ENCODE measurements at places on chromosomes 4 and X.

DNA sequence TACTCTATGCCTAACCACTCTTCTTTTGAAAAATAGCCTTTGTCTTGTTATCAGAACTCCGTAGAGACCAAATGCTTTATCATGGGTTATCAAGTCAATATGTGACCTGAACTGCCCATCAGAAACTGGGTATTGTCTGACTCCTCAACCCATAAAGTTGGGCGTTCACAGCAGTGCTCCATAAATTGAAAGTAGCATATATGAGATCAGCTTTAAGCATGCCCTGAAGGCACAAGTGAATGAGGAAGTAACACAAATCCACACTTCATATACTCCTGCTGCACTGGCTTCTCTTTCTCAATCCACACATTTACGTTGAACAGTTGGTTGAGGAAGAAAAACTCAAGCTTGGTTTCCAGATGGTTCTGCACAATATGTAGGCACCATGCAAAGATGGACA, 1106.0 kb downstream of the STIM2 start:
- DNase-seq = no peak

DNA sequence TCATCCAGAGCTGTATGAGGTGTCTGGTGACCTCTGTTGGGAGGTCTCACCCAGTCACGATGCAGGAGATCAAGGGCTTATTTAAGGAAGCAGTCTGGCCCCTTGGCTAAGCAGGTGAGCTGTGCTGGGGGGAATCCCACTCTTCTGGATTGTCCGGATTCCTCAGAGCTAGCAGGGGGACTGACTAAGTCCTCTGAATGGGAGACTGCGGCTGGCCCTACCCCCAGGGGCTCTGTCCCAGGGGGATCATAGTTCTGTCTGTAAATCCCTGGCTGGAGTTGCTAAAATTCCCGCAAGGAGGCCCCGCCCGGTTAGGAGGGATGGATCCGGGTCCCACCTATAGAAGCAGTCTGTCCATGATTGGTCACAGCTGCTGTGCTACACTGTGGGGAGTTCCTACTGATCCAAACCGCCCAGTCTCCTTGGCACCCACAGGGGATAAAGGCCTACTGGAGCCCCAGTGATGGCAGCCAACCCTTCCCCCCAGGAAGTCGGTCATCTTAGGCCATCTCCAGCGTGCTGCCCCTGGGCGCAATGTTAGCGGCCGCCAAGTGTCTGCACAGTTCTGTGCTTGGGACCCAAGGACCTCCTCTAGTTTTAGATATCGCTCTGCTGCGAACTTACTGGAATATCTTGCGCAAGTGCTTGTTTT, 118.2 kb upstream of the KLF8 start:
- DNase-seq = no peak

DNA sequence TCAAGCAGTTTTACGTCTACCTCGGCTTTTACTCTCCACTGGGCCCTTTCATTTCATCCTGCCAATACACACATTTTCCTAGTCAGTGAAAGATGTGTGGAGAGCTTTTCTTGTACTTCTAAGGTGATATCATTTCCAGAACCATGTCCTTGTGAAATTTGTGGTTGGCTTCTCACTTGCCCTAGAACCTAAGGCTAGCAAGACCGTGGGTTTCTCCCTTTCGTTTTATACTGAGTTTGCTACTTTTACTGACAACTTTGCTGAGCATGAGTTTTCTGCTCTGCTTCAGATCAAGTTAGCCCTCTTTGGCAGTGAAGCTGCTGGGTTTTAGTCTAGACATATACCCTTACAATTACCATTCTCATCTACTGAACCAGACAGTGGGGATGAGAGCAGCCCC, 95.7 kb upstream of the FRMPD4 start:
- no peak for DNase-seq

GRCh38 chr4:6991771-6992557, 51.2 kb upstream of the TADA2B start:
- no peak for DNase-seq

GRCh38 chr4:48403358-48403757, 62.0 kb downstream of the SLAIN2 start:
- DNase-seq = no peak

- DNase-seq = no peak
Observed at GRCh38 chrX:39264023-39264422, 462.8 kb downstream of the MID1IP1 start.

GRCh38 chr4:4868040-4868757, 8.7 kb downstream of the MSX1 start:
- no peak for DNase-seq

- peak; percentile 32 for DNase-seq
Observed at GRCh38 chr4:98657531-98658286, 702 bp downstream of the TSPAN5 start.

GRCh38 chr4:2934813-2935761, 28.1 kb downstream of the NOP14 start:
- DNase-seq = peak; percentile 94

DNA sequence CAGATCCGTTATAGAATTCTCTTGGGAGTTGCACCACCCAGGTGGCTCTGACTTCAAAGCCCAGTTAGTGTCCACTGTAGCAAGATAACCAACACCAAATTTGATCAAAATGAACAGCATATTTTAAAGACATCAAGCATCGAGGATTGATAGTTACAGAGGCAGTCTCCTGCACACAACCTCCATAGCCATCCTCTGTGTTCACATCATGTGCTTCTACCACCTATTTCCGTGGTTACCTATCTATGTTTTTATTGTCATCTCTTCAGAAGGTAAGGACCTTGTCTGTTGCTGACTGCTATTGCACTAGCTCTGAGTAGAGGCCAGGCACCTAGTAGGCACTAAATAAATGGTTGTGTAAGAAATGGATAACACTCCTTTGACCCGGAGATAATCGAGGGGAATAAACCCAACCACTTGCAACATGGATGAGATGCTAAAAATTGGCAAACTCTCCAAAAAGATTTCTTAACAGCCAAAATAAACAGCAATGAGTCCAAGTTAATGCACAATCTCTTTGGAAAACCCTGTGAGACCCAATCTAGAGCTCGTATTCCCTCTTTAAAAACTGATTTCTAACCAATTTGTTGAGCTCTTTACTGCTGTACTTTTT, 14.7 kb upstream of the C1QTNF7 start:
- DNase-seq = no peak

DNA sequence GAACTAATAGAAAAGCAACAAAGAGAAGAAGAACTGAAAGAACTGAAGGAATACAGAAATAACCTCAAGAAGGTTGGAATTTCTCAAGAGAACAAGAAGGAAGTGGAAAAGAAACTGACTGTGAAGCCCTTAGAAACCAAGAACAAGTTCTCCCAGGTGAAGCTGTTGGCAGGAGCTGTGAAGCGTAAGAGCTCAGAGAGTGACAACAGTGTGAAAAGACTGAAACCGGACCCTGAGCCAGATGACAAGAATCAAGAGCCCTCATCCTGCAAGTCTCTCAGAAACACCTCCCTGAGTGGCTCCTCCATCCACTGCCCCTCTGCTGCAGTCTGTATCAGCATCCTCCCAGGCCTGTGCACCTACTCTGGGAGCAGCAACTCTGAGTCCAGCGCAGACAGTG, 8.4 kb upstream of the FHDC1 start:
- no peak for DNase-seq

DNA sequence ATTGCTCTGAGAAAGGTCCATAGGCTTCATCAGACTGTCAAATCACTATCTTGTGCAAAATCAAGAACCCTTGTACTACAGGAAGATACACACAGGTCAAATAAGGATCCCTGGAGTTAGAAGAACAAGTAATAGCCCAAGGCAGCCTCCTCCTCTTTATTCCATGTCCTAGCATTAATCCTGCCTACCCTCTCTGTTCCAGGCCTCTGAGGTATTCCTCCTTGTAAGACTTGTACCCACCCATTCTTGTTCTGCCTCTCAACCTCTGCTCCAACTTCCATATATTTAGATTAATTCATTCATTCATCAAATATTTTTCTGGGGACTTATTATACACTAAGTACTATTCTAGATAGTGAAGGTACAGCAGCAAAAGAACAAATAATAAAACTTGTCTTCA, 10.4 kb upstream of the PLK4 start:
- no peak for DNase-seq

- no peak for DNase-seq
Observed at GRCh38 chr4:17550549-17550948, 26.4 kb upstream of the LAP3 start.

GRCh38 chr4:1713003-1713851, 1.1 kb upstream of the SLBP start:
- no peak for DNase-seq

DNA sequence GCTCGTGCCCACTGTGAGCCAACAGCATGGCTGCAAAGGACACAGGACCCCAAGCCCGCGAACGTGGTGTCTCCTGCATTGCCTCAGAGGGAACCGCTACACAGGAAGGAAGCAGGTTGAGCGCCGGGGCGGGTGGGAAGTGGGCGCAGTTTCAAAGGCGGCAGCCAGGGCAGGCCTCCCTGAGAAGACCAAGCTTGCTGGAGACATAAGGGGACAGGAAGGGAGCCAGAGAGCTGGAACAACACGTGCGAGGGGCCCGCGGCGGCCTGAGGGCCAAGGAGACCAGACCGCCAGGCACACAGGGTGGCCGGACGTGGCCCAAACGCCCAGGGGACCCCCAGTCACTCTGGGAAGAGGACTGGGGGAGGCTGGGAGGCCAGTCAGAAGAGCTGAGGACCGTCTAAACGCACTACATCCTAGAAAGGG, 32.0 kb downstream of the CTBP1 start:
- peak; percentile 71 for DNase-seq

GRCh38 chrX:15601932-15602331, 1.2 kb upstream of the ACE2 start:
- DNase-seq = no peak

DNA sequence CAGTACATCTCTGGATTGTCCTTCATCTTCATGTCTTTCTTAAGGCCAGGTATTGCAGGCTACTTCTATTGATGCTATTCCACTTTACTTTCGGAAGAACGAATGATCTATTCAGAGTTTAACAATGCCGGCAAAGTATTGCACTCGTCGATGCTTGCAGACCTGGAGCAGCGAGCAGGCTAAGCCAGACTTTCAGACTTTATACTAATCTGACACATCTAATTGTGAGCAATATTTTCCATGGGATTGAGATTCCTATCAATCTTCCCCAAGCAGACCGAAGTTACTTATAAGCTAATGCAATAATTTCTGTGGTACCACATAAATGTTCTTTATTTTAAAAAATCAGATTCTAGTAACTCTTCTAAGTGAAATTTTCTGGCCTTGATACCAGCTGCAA, 1.6 kb downstream of the EMCN start:
- no peak for DNase-seq

- no peak for DNase-seq
Observed at GRCh38 chr4:155305619-155306018, 71.1 kb downstream of the MAP9 start.

DNA sequence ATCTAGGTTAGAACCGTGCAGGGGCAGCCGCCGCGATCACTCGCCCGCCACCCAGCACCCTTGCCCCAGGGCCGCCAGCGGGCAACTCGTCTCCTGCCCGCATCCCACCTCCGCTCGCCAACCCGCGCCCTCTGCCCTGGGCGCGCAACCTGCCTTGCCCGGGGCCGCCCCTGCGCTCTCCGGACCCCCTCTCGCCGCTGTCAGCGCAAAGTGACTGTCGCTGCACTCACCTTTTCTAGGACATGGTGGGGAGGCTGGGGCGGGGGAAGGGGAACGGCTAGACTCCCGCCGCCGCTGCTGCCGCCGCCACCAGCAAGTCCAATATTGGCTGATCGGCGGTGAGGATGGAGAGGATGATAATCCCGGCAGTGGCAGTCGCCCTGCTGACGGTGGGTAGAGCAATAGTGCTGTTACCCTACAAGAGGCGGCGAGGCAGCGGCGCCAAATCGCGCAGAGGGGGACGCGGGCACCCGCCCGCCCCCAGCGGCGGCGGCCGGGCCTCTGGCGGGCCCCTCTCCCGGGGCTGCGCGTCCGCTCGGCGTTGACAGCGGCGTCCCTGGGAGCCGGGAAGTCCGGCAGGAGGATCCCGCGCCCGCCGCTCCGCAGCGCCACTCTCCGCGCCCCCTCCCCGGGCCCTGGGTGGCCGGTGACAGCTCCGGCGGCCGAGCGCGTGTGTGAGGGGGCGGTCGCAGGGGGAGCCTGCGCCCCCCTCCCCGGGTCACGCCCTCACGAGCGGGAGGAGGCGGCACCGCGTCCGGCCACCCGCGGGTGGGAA, 2.3 kb upstream of the NR3C2 start:
- DNase-seq = peak; percentile 73

- no peak for DNase-seq
Observed at GRCh38 chr4:6466756-6467381, 5.5 kb downstream of the PPP2R2C start.

DNA sequence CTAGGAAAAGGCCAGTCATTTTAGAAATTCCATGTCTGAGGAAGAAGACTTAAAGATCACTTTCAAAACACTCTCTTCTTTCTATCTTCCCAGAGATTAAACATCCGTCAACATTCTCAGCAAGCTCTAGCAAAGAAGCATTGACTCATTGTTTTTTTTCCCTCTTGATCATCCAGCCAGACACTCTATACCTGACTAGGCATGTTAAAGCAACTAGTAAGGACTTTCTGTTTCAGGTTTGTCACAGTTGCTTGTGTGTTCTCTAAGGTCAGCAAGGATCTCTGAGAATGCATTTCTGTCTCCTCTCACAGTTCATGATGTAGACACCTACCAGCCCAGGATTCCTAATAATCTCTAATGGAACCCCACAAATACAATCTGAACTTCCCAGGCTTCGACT, 112.2 kb downstream of the IL13RA2 start:
- DNase-seq = no peak

- no peak for DNase-seq
Observed at GRCh38 chr4:39657465-39657864, 18.8 kb upstream of the SMIM14 start.

GRCh38 chr4:184796906-184797305, 28.9 kb downstream of the ACSL1 start:
- DNase-seq = no peak

GRCh38 chr4:168619266-168619631, 122.4 kb downstream of the PALLD start:
- DNase-seq = no peak

DNA sequence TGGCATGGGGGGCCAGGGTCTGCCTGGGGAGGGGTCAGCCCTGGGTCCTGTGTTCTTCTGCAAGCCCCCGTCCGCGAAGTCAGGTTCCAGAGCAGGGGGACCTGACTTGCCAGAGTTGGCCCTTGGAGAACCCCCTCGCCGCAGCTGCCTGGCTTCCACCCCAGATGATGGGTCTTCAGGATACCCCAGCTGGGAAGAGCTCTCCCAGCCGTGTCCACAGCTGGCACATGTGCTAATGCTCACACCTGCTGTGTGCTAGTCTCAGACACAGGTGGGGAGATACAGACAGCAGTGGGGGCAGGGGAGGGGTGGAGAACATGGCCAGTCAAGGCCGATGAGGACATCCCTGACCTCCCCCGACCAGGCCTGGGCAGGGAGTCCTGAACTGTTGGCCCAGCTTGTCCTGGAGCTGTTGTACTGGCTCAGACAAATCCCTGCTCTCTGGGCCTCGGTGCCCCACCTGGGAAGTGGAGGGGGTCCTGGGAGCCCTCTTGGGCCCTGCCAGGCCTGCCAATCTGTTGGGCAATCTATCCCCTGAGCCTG, 3.5 kb downstream of the ADRA2C start:
- DNase-seq = no peak

- no peak for DNase-seq
Observed at GRCh38 chrX:131826572-131826971, 196.5 kb upstream of the STK26 start.

- DNase-seq = no peak
Observed at GRCh38 chr4:152340818-152341217, 195.1 kb downstream of the FBXW7 start.

Measured in CD8-positive, alpha-beta T cell (primary cell).